ELR (cell line): ENCODE measurements at places on chromosomes 1 and 21.

DNA sequence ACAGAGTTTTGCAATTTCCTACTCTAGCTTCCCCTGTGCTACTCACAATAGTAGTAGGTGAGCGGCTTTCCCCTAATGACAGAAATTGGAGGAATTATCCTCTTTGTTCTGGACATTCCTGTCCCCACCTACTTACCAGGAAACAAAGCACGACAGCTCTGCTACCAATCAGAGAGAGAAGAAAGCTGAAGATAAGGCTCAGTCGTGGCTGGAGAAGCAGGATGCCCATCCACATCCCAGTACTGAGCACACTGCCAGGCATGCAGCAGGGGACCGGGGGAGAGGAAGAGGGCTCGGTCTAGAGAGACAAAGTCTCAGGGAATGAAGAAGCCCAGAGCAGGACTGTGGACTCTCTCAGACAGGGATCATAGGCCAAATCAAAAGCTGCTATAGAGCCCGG lies 134.1 kb upstream of the KRTAP19-8 start:
- DNase-seq: no peak

DNA sequence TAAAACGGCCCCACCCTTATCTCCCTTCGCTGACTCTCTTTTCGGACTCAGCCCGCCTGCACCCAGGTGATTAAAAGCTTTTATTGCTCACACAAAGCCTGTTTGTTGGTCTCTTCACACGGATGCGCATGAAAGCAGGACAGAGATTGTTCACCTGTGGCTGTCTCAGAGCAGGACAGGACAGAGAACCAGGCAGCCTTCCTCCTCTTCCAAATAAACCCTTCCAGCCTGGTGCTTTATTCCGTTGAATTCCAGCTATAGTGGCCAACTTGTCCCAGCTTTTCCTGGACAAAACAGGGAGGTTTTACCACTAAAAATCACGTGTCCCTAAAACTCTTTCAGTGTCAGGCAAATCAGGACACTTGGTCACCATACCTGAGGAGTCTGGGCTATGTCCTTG lies 9.5 kb upstream of the DMRTB1 start:
- no peak for DNase-seq

DNA sequence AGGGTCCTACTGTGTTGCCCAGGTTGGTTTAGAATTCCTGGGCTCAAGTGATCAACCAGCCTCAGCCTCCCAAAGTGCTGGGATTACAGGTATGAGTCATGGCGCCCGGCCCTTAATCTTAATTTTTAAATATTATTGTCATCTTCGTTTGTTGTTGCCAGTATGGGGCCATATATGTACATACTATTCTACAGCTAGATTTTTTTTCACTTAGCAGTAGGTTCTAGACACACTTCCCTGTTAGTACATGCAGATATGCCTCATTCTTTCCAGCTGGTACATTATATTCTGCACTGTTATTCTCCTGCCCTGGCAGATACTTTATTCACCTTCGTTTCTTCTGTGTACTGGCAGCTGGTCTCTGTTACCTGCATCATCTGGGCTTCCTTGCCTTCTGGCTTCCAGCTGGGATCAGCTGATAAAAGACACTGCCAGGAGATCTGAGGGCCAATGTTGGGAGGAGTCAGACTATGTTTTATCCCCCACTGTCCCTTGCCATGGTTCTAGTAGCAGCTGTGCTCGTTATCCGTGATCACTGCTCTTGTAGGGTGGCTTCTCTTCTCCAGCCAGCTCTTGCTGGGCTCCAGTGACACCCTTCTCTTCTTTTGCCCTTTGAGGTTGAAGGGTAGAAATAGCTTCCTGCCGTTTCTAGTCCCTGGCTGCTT lies 24.7 kb downstream of the ST3GAL3 start:
- DNase-seq: no peak

GRCh38 chr1:54460351-54460750 lies 54.2 kb upstream of the SSBP3 start:
- no peak for DNase-seq

GRCh38 chr1:3598522-3599285 lies 12.6 kb downstream of the MEGF6 start:
- no peak for DNase-seq

- DNase-seq: no peak
Measured at GRCh38 chr21:31072533-31072932, 34.3 kb upstream of the KRTAP19-8 start.

- no peak for DNase-seq
Measured at GRCh38 chr1:198628067-198628455, 10.8 kb upstream of the PTPRC start.

GRCh38 chr1:94205639-94206038 lies 31.7 kb downstream of the ARHGAP29 start:
- no peak for DNase-seq

- DNase-seq: no peak
Measured at GRCh38 chr21:28025111-28025510, 967.6 kb downstream of the LTN1 start.

GRCh38 chr1:200526709-200527612 lies 93.6 kb downstream of the KIF14 start:
- DNase-seq: no peak
